EH (cell line): ENCODE measurements at places on chromosomes 7 and 10.

DNA sequence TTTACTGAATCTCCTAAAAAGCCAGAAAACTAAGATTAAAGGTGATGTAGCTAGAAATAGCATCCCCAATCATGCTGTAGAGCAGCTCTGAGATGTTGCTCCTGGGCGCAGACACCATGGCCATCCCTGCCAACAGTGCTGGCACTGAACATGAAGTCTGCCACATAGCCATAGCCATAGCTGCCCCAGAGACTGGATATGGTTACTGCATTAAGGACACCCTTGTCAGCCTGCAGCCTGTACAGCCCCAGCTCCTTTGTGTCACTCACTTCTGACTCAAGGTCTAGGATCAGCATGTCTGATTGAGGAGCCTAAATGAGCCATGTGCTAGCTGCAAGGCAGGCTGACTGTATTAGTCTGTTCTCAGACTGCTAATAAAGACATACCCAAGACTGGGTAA is 284.6 kb downstream of the RPS24 start:
- no peak for DNase-seq

- peak; percentile 64 for DNase-seq
Measured at GRCh38 chr10:89296220-89296648, 5.6 kb upstream of the IFIT2 start.

DNA sequence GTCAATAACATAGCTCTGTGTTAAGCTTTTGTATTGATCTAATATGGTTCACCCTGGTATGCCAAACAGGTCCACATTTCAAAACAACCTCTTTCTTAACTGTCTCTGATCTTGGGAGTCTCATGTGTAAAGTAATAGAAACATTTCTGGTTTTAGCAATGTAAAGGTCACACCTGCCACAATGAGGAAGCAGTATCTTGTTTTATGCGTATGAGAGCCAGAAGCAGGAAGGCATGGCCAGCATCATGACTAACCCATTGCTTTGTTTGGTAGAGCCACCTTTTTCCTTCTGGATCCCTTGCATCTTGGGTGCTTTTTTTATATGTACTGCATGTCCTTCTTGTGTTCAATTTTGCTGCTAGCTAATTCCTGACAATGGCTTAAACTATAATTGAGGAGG is 411.3 kb upstream of the SEMA3C start:
- DNase-seq, result no peak

DNA sequence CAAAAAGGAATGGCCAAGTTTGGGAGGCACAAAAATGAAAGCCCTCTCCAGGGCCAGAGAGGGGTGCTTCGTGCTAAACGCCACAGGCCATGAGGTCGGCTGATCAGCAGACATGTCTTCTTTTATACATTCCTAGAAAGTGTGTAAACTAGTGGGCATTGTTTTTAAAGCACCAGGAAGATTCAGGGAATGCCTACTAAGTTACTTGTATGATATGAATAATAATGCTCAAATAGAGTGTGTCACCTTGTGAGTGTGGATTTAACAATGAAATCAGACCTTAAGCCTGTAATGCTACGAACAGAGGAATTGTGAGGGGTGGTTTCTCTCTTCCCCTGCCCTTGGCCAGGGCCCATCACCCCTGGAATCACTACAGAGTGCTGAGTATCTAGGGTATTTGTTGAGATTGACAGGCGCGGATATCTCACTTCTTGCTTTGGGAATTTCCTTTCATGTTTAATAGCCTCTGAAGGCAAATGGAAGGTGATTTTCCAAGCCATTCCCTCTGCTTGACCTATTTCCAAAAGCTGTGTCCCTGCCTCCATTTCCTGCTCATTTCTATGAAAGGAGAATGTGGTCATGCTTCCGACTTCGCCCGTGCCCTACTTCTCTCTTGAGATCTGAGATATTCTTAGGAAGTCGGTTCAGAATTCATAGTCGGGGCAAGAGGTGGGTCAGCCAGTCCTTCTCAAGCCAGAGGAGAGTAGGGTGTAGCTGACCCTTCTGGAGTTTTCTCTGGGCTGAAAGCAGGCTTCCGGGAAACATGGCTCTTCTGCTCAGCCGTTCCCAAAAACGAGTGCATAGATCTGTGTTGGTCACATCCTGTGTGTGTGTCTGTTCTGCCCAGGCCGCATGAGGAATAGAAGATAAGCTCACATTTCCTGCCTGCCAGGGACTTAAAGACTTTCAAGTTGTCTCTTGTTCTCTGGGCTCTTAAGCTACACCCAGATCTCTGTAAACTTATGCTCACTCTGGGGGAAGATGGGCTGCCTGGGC is 167.8 kb upstream of the ITGB1 start:
- peak; percentile 56 for DNase-seq

- DNase-seq, result no peak
Measured at GRCh38 chr7:107891636-107892366, 818 bp downstream of the DLD start.

DNA sequence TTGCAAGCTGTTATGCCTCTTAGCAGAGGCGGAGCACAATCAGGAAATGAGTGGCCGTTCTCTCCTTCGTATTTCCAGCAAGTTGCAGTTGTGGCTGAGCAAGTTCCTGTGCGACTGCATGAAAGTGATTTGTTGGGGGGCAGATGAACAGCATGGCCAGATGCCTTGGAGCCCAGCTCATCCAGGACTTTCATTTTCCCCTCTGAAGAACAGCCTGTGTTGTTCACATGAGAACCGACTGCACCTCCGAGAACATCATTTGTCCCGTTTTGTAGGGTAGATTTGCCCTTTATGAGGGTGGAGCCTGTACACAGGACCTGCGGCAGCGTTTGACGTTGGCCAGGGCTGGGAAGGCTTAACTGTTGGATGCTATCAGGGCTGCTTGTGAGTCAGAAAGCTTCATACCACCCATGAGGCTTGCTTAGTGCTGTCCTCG is 4.4 kb downstream of the BAG3 start:
- peak; percentile 86 for DNase-seq

DNA sequence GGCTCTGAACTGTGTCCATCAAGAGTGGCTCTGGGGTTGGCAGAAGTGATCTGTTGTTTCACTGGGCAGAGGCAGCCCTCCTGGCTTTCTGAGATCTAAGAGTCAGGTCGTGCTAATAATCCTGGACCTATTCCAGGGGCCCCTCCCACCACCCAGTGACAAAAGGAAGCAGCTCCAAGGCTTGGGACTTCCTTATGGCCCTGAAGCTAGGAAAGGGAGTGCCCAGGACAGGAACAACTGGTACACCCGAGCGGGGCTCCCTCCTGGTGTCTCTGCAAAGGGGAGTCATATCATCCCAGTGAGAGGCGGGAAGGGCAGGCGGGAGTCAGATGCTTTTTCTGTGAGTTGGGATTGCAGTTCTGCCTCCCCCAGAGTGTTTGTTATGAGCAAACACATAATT is 32.3 kb downstream of the RPS24 start:
- DNase-seq, result no peak

- DNase-seq, result no peak
Measured at GRCh38 chr7:122803323-122803722, 82.9 kb downstream of the CADPS2 start.

- no peak for DNase-seq
Measured at GRCh38 chr10:48460182-48460581, 144.7 kb downstream of the ARHGAP22 start.

DNA sequence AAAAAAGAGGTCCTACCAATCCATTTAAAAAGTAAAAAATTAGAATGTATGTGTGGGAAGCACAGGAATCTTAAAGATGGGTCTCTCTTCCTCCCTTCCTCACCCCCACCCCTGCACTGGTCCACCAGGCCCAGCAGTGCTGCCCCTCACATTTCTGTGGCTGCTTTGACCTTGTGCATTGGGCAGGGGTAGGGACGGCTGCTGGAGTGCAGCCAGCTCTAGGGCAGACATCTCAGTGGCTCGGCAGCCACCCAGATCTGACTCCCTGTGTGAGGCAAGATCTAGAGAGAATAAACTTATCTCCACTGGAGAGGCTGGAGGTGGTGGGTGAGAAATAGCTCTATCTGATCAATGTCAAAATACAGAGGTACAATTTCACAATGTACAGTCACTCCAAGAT is 6.7 kb downstream of the FAM180A start:
- DNase-seq, result no peak

DNA sequence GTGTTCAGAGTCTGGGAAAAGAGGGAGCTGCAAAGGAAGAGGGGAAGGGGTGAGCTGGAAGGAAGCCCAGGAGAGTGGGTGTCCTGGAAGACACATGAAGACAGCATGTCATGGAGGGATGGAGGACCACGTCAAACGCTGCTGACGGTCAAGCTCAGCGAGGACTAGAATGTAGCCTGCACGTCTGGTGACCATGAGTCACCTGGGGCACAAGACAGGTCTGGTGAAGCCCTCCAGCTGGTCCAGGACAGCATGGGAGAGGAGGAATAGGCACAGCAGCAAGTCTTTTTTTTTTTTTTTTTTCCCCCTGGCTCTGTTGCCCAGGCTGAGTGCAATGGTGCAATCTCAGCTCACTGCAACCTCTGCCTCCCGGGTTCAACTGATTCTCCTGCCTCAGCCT is 19.6 kb upstream of the AMZ1 start:
- DNase-seq, result peak; percentile 44

- DNase-seq, result peak; percentile 63
Measured at GRCh38 chr10:113386005-113386404, 166.8 kb upstream of the HABP2 start.

- DNase-seq, result no peak
Measured at GRCh38 chr7:155568333-155568660, 21.9 kb upstream of the CNPY1 start.

DNA sequence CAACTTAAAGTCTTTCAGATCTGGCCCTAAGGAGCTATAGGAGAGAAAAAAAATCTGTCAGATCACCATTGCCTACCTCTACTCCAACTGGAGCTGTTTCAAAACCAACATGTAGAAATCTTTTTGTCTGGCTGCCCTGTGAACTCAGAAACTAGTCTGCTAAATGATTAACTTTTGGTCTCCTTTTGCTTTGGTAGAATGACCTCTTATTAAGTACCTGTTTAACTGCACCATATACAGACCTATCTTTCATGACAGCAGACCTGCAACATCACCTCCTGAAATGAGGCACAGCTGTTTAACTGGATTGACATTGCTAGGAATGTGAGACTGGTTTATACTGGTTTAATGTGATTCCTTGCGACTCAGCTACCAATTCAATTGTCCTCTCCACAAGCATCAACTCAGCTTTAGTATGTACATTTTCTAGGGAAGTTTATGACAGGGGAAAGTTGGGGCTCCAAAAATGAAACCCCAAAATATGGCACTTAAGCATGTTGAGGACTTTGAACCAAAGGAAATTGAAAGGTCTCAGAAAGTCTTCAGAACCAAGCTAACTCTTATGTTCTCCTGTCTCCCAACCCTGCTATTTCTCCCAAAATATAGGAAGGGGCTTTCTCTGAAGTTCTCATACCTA is 1.8 kb downstream of the CYP3A43 start:
- no peak for DNase-seq

DNA sequence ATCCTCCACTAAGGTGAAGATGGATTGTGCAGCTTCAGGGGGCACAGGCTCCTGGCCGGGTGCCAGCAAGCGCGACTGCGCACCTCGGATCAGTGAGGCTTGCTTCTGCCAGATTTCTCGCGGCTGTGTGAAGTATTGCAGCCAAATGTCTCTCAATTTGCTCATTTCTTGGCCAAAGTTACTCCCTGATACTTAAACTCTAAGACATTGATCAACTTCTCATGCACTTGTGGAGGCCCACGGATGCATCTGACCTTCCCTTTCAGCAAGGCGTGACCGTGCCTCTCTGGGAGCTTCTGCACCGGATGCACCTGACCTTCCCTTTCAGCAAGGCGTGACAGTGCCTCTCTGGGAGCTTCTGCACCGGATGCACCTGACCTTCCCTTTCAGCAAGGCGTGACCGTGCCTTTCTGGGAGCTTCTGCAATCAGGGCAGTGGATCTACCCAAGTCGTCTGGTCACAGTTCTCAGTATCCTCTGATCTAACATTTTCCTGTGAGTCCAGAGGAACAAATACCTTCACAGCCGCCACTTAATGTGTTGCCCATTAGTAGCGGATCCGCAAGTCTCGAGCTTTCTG is 248.3 kb downstream of the ADARB2 start:
- no peak for DNase-seq

DNA sequence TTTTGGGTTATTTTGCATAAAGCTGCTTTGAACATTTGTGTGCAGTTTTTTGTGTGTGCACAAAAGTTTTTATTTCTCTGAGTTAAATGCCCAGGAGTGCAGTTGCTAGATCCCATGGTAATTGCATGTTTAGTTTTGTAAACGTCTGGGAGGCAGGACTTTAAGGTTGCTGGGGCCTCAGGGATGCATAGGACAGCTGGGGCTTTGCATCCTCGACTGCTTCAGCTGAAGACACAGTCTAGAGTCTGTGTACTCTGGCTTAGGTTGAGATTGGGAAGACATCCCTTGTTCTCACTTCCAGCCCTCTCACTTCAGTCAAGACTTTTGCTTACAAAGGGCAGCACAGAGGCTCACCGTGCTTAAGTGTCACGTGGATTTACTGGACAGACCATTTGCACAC is 94.5 kb upstream of the INSYN2A start:
- no peak for DNase-seq

DNA sequence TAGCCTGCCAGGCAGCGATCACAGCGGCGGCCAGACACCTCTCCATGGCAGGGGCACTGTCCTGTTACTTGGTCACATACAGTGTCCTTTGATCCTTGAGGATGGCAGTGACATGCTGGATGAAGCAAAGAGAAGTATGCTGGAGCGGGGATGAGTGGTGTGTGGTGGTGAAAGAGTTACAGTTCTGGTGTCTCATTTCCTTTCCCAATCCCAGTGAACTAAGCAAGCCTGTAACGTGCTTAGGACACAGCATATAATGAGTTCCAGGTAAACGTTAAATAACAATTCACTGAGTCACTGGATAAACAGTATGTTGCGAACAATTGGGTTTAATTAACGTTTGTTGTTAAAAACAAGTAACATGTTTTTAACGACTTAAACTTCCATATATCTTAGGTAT is 63.5 kb upstream of the LAMB1 start:
- DNase-seq, result no peak

DNA sequence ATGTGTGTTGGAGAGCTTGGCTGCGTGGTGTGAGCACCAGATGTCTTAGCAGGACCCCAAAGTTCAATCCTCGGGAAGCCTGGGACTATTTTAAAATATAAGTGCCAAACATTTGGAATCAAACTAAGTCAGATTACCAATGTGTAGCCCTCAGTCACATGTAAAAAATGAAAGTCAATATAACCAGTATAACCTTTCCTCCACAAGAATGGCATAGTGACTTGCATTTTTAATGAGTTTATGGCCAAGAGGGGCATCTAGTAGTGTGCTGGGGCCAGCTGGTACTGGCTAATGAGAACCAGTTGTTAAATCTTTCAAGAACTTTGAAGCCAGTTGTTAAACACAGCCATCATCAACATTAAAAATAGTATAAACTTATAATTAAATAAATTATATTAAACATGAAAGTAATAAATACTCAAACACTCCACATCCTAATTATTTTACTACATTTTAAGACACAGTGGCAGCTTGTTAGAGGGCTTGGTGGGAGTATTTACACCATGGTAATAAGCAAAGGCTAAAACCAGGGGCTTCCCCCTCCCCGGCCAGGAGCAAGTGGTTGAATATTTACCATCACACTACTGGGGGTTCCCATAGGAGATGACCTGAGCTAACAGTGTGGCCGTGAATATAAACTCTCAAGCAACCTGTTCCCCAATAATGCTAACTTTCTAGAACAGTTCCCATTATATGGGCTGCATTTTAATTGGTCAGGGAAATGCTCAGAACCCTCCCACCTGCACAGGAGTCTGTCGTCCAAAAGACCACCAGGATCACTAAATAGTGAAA is 7.9 kb upstream of the FAM170B start:
- no peak for DNase-seq
